T-helper 2 cell treated with Interferon-gamma antibody and Interleukin-4, amounts not matched to agents 5 μg/mL and 100 μg/mL, for 36 hours (primary cell): ENCODE measurements at places on chromosomes 13 and 19.

DNA sequence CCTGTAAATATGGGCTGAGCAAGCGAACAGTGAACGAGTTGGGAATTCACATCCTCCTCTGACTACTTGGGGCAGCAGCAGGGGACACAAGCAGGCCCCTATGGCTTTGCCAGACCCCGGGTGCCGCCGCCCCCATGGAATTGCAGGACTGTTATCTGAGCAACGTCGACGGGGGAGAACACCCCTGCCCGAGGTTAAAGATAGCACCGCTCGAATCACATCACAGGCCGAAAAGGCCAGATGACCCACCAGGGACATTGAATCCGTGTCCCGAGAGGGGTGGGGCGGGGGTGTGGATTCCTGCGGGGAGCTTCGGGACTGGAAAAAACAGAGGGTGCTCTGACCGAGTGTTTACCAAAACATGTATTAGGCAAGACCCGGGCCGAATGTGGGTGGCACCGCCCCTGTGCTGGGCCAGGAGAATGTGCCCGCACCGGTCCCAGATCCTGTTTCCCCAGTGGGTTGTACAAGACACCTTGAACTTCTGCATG, 9.1 kb downstream of the FEM1A start:
- DNase-seq: no peak

- no peak for DNase-seq
Observed at GRCh38 chr13:47332149-47332548, 435.3 kb upstream of the HTR2A start.

DNA sequence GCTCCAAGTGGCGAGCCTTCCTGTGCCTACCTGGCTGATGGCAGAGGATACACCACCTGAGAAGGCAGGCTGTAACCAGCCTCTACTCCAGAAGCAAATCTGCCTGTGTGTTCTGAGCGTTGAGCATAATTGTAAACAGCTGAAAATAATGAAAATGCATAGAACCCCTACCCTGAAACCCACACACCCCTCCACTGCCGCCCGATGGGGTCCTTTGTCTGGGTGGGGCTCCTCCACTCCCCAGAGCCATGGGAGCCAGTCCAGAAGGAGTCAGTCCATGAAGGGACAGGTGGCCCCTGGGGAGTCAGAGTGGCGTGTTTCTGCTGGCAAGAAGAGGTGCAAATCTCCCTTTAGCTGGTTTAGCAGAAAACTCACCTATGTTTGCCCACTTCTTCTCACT, 8.0 kb upstream of the SOX1 start:
- DNase-seq: no peak

DNA sequence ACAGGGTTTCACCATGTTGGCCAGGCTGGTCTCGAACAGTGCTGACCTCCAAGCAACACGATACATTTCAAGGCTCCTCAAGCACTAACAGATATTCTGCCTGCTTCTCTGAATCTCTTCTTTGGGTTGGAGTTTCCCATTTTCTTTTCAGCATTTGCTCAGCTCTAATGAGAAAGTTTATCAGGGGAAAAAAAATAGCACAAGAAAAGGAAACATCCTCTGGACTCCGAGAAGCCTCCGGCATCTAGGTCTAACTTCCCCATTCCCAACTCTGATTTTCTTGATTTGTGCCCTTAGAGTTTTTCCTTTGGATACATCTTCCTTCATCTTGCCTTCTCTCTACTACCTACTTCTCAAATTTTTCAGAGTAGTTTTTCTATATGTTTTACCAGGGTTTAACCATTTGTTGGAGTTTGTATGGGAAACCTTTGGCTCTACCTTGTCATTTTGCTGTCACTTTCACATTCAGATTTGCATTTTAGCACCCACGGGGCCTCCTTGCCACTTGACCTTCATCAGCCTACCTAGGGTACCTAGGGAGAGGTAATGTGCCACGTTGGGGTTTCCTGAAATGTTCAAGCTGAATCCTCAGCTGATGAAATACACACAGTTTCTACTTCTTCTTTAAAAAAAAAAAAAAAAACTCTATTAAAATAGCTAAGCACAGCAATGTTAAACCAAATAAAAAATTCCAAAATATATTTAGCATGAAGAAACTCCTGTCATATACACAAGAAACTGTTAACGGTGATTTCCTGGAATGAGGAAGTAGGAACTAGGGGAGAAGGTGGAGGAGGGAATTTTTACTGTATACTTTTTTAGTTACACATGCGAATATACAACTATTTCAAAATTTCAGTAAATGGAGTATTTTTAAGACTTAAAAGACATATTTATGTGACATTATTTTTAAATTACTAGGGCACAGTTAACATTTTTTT, 5.1 kb upstream of the USP12 start:
- no peak for DNase-seq

DNA sequence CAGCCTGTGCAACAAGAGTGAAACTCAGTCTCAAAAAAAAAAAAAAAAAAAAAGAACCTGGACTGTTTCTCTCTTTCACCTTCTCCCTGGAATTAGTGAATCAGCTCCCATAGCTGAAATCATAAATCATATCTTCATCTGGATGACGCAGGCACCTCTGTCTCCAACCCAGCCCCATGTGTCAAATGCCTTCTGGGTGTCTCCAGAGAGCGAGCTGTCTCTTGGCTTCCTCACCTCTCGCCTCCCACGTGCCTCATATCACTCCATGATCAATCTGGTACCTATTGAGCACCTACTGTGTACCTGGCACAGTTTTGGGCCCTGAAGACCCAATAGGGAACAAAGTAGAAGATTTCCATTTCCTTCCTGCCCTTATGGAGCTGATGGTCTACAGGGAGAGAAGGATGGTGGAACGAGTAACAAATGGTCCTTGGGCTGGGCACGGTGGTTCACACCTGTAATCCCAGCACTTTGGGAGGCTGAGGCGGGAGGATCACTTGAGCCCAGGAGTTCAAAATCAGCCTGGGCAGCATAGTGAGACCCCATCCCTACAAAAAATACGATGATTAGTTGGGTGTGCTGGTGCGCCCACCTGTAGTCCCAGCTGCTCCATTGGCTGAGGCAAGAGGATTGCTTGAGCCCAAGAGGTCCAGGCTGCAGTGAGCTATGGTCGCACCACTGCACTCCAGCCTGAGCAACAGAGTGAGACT, 2.5 kb downstream of the HSD11B1L start:
- DNase-seq: no peak

DNA sequence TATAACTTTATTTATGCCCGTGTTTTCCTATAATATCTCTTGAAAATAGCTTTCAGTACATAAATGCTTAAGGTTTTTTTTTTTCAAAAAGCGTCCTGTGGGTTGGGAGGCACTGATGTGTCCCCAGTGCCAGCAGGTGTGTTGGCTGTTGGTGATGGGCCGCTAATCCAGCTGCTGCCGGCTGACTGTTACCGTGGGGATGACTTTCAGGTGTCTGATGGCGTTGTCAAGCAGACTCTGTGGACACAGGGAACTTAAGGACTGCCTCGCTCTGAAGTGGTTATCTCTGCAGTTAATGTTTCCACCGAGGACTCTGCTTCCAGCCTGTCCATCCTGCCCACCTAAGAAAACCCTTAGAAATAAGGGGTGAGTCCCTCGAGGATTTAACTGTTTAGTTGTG, 94.5 kb downstream of the ANKRD10 start:
- DNase-seq: no peak

- no peak for DNase-seq
Observed at GRCh38 chr13:99257291-99257690, 888 bp downstream of the GPR18 start.

GRCh38 chr19:35462476-35462953, 14.5 kb downstream of the FFAR2 start:
- peak; percentile 59 for DNase-seq

GRCh38 chr19:7997809-7998480, 7.5 kb downstream of the ELAVL1 start:
- no peak for DNase-seq

DNA sequence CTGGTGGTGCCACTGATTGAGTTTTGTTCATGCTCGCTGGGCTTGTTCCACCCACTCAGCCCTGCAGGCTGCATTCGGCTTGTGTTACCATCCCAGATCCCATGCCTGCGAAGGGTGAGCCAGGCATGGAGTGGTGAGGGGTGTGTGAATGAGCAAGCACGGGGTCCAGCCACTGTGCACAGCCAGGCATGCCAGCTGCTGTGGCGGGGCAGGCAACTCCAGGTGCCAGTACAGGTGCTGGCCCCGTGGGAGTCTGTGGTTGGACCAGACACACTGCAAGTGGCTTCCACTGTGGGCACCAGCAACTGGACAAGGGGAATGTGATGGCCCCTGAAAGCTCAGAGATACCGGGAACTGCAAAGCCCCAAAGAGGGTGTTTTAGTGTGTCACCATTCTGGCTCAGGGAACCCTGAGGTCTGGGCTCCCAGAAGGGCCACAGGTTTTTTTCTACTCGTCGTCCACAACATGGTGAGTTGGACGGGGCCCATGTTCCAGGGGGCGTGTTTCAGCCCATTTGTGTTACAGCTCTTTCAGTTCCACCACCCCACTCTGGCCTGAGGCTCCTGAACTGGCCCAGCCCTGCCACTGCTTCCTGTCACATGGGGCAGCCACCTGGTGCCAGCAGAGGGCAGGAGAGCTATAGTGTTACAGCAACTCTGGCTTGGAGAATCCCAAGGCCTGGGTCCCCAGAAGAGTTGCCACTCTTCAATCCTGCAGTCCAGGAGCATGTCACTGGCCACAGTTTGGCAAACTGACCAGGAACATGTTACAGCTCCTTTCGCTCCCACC, 217.0 kb upstream of the OBI1 start:
- no peak for DNase-seq

DNA sequence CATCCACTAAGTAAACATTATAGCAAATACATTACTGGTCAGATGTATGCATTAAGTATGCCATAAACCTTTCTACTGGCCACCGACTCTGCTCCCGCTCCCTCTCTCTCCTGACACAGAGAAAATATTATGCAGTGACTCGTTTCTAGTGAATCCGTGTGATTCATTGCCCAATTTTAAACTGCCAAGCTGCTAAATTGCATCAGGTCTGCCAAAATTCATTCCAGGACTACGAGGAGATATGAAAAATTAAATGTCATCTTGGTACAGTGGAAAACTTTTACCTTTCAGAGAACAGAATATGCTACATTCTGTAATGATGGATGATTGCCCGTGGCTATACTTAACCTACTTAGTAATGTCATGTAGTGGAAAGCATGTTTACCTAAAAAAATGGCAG, 368.8 kb upstream of the TSHZ3 start:
- DNase-seq: no peak

DNA sequence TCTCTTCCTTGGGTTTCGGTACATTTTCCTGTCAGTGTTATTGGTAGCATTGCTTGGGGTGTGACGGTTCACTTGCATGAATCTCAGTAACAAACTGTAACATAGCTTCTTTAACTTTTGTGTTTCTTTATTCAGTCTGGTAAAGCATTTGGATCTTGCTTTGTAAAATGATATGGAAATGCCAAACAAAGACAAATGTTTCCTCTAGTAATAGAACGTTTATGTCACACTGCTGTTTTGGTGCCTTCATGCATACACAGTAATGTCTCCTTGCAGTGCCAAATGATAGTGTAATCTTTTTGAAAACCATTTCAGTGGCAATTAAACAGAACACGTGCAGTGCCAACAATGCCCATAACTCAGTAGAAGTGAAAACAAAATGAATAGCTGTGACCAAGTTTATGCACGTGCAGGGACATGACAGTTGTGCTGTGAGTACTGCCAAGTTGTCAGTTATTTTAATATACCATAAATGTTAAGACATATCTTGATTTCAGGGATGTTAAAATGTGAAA, 110.8 kb downstream of the RXFP2 start:
- no peak for DNase-seq

DNA sequence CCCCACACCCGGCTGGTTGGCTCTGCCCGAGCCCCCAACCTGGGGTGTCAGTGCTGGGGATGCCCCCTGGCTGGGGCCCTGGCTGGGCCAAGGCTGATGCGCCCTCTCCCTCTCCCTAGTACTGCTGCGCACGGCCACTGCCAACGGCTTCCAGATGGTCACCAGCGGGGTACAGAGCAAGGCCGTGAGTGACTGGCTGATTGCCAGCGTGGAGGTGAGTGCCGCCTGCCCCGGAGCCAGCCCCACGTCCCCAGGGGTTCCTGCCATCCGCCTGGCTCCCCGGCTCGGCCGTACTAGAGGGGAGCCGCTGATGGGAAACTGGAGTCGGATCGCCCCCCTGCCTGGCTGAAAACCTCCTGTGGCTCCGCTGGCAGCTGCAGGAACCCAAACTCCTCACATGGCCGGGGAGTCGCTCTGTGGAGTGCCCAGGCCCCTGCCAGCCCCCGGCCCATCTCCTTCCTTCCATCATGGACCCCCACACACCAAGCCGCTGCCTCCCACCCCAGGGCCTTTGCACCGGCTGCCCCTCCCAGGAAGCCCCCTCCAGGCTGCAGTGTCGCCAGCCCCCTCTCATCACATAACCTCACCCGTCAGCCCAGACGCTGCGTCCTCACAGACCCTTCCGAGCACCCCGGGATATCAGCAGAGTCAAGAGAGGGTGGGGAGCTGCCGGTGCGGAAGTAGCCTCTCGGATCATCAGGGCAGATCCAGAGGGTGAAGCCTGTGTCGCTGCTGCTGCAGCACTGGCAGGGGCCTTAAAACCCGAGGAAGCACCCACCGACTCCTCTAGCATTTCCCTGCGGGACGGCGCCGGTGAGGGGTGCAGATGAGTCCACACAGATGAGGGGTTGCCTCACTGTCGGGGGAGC, 10.6 kb downstream of the NCLN start:
- DNase-seq: no peak
